ENCODE measurements at places on chromosomes 7 and 10.

GRCh38 chr7:34675749-34676374, 17.8 kb downstream of the NPSR1 start:
- no peak for DNase-seq

DNA sequence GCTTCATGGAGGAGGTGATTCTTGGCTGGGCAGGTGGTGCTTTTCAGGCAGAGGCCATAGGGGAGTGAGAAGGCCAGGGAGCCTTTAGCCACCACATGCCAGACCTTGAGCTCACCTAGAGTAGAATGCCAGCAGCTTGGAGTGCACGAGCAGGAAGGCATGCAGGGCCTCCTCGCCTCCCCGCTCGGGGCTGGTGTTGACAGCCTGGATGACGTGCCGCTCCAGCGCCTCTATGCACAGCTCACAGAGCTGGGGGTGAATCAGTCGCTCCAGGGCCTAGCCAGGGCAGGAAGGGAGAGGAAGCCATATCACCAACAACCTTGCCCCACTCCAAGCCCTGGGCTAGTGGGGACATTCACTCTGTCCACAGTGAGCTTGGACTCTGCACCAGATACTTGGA, 15.7 kb downstream of the HPS1 start:
- DNase-seq: no peak

DNA sequence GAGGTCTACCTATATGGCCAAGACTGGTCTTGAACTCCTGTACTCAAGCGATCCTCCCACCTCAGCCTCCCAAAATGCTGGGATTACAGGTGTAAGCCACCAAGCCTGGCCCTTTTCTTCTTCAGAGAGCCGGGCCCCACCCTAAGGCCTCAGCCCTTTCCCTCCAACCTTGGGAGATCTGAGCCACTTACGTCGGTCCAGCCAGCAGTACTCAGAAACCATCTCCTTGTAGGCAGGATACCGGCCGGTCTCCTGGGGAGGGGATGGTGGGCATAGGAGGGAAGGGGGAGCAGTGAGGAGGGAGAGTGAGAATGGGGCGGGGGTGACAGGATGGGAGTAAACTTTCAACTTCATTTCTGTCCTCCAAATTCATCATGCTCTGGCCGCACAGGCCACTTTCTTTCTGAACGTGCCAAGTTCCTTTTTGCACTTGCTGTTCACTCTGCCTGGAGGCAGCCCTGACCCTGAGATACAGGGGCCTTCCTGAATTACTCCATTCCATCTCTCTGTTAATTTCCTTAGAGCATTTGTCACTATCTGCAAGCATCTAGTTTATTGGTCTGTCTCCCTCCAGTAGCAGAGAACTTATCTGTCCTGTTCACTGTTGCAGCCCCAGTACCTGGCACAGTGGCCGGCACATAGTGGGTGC, 10.4 kb downstream of the PDZD7 start:
- DNase-seq: no peak

DNA sequence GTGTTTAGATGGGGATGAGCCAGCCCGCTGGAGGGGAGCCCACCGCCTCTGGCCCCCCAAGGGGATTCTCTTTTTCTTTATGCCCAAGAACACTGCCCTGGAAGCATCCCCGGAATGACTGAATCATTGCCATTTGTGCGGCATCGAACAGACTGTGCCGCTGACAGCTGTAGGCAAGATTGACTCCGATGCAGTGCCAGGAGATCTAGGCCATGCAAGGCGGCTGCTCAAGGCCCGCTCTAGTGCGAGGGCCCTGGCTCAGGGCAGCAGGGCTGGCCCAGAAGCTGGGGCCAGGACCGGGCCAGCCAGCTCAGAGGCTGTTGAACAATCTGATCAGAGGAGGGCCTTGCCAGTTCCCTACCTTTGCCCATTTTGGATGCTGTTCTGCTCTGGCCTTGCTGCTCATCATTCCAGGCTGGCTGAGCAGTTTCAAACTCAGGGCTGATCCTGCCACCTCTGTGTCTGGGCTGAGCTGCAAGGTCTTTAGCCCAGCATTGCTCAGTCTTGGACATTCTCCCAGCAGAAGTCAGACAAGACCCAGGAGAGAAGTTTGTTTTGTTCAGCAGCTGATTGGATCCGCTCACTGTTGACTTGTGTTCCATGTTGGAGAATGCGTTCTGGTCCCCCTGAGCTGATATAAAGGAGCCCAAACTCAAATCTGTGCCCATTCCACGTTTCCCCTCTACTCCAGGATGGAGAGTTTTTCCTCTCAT, 485.3 kb upstream of the GALNT17 start:
- DNase-seq: no peak

DNA sequence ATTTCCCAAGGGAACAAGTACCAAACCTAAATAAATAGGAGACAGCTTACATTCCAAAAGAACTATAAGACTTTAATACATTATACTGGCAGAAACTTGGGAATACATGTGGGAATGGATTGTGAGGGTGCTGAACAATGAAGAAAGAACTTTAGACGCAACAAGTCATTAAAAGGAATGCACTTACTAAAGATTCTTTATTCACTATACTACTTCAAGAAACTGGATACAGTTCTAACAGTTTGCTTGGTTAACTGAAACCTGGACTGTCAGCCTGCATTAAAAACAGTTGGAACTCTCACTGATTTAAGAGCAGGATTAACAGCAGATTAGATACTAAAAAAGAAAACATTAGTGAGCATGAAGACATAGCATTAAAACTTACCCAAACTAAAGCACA, 12.0 kb downstream of the CACUL1 start:
- no peak for DNase-seq

GRCh38 chr10:79502561-79503309, 9.6 kb upstream of the EIF5AL1 start:
- no peak for DNase-seq

DNA sequence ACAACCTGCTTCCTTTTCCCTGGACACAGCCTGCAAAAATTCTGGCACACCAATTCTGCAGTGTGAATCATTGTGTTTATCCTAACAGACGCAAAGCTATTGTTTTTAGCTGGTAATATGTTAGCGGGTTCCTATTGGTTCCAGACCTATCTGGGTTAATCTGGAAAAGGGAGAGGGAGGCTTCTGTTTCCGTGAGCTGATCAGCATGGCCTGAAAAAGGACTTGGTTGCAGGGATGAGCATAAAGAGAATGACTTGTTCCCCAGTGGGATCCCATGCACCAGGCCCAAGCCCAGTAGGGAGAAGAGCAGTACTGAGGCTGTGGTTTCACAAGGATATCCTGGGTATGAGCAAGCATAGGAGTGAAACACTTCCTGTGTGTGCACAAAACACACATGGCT, 78.4 kb downstream of the PDE1C start:
- DNase-seq: no peak
